ENCODE measurements at places on chromosomes 3 and 15. TPM values are rescaled to one million over a fixed set of nuclear protein-coding genes. Genes with fewer than 3 reads are reported as not detected.

Gene CCDC50
- 16.4 TPM for total RNA-seq

Gene CFAP100
- total RNA-seq, result not detected

Gene ZNF770
- 65.8 TPM for total RNA-seq

Gene GOLGA6D
- total RNA-seq, result not detected

Gene ROPN1
- total RNA-seq, result not detected

Gene ACKR4
- not detected for total RNA-seq

Gene TRIM69
- total RNA-seq, result 62.5 TPM

Gene EIF4E3
- 22.3 TPM for total RNA-seq

Gene PLA2G4D
- not detected for total RNA-seq

Gene OR5K2
- not detected for total RNA-seq

Gene LARP6
- not detected for total RNA-seq

Gene GP5
- total RNA-seq, result 0.31 TPM

Gene ACY1
- 57.0 TPM for total RNA-seq

Gene GPR171
- total RNA-seq, result 227 TPM

Gene FGD5
- total RNA-seq, result not detected

Gene FHIT
- total RNA-seq, result 5.0 TPM

Gene TRAT1
- total RNA-seq, result 23.5 TPM

Gene CCDC71
- 31.2 TPM for total RNA-seq

Gene COL6A5
- total RNA-seq, result not detected

Gene GRAMD2A
- total RNA-seq, result not detected

Gene TMEM212
- not detected for total RNA-seq

Gene ZDHHC19
- not detected for total RNA-seq

Gene NEIL1
- total RNA-seq, result 2.5 TPM

Gene TPM1
- 8.0 TPM for total RNA-seq

Gene DNASE1L3
- total RNA-seq, result not detected

Gene FRMD4B
- total RNA-seq, result 41.4 TPM

Gene CPA3
- total RNA-seq, result not detected

Gene CCDC39
- not detected for total RNA-seq

Gene MESP1
- 7.3 TPM for total RNA-seq

Gene NLGN1
- total RNA-seq, result not detected

Gene GOLGA6B
- not detected for total RNA-seq

Gene SLITRK3
- not detected for total RNA-seq

Gene CTXN2
- not detected for total RNA-seq

Gene APBA2
- total RNA-seq, result 17.2 TPM
